ENCODE measurements at places on chromosomes 3 and 15. TPM values are rescaled to one million over a fixed set of nuclear protein-coding genes. Genes with fewer than 3 reads are reported as not detected.

Gene GABRB3
- not detected for total RNA-seq

Gene PIGZ
- 21.5 TPM for total RNA-seq

Gene CCDC54
- total RNA-seq, result not detected

Gene NPAP1
- not detected for total RNA-seq

Gene FBN1
- total RNA-seq, result 95.9 TPM

Gene POTEB3
- total RNA-seq, result 0.14 TPM

GRCh38 chr3:46019707-46020106 lies 7.6 kb downstream of the XCR1 start:
- no peak for DNase-seq

GRCh38 chr3:59784164-59784563 lies 734.3 kb upstream of the CFAP20DC start:
- DNase-seq, result no peak

GRCh38 chr15:63630036-63630751 lies 33.0 kb downstream of the FBXL22 start:
- no peak for DNase-seq

DNA sequence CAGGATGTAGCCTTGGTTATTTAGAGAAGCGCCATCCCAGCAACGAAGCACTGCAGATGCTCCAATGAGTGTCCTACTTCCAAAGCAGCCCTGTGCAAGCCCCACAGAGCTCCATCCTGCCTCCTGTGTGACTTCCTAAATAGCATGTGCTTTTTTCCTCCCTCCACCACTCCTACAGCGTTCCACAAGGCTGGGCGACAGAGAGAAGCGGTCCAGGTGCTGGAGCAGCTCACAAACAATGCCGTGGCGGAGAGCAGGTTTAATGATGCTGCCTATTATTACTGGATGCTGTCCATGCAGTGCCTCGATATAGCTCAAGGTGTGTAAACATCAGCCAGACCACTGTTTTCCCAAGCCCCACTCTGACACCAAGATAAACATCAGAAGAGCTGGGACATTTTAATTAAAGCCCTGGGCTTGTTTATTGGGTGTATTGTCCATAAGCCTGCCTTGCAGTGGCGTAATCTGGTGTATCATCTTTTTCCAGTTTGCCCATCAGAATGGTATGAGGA lies 22.2 kb upstream of the RHO start:
- no peak for DNase-seq

DNA sequence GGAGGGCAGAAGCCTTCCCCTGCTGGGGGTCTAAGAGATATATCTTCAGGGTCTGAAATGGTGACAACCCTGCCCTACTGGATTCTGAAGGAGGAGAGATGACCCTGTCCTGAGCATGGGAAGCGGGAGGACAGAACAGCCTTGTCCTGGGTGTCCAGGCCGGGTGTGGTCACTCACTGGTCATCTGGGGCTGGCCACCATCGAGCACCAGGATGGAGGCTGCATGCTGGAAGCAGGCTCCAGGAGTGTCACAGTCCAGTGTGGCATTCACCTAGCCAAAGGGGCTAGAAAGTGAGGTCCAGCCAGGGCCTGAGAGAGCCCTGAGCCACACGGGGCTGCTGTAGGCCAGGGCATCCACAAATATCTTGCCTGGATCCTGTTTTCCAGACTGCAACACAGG lies 5.2 kb downstream of the CDHR4 start:
- DNase-seq, result no peak

DNA sequence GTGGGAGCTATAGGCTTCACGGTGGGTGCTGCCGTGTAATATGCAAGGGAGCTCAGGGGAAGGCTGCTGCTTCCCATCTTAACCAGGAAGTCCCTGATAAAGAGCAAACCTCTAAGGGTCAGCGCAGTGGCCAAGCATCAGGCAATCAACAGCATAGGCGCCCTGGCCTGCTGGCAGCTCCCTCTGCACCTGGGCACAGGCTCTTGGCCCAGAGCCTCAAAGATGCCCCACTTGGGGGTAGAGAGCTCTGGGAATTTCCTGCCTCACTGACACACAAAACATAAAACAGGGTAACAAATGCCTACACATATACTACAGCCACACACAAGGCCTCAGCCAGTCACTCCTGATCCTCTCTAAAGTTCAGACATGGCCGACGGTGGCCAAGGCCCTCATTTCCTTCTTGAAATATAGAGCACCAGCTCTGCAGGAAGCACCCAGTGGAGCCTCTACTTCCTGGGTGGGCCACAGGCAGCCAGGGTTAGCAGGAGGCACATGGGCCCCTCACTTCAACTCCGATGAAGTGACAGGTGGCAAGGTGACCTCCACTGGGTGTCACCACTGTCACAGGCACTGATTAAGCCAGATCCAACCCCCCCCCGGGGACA lies 20.5 kb downstream of the SLC41A3 start:
- no peak for DNase-seq

GRCh38 chr15:30042556-30042955 lies 40.2 kb upstream of the GOLGA8J start:
- no peak for DNase-seq

DNA sequence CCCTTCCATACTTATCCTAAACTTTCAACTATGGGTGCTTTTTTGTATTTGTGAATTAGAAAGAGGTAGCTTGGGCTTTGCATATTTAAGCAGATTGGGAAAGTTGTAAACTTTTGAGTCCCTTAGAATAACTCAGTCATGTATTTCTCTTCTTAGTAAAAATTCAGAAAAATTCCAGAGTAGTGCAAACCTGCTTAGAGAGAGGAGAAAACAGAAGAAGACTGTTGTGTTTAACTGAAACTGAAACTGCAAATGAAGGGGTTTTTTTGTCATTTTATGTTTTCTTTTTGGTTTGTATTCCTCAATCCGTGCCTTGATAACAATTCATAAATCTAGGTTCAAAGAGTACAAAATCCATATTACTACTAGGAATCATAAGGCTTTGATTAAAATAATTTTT lies 31.3 kb downstream of the CD200 start:
- no peak for DNase-seq

DNA sequence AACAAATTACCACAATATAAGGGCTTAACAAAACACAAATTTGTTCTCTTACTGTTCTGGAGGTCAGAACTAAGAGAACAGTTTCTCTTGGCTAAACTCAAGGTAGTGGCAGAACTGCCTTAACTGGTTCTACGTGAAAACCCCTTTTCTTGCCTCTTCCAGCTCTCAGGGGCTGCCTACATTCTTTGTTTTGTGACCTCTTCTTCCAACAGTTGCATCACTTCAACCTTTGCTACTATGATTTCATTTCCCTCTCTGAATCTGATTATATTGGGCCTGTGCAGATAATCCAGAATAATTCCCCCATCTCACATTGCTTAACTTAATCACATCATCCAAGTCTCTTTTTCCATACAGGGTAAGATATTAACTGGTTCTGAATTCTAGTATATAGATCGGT lies 624.6 kb downstream of the ZPLD1 start:
- no peak for DNase-seq

GRCh38 chr3:7817239-7817638 lies 684.4 kb upstream of the LMCD1 start:
- DNase-seq, result no peak

- DNase-seq, result no peak
Observed at GRCh38 chr3:21665444-21666100, 85.4 kb downstream of the ZNF385D start.

- DNase-seq, result no peak
Observed at GRCh38 chr3:66812741-66813140, 185.4 kb upstream of the KBTBD8 start.

- DNase-seq, result no peak
Observed at GRCh38 chr3:15952543-15953175, 154.9 kb upstream of the ANKRD28 start.

DNA sequence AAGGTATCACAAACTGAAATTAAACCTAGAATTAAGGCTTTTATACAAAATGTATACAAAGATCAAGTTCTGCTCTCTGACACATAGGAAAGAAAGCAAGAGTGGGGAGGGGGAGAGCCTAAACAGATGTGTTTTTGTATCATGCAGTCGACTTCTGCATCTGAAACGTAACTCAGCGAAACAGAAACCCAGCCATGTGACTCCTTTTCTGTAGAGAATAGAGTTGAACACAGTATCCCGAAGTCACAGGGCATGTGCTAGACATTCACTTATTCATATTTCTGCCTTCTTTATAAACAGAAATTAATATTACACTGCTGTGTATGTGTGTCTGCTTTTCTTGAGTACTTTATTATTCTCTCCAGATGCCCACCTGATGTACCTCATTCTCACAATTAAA lies 121.0 kb downstream of the PDZRN3 start:
- no peak for DNase-seq
